ENCODE measurements at places on chromosomes 12 and 14.

- no peak for DNase-seq
These were observed 479 bp downstream of the GPR135 start for GRCh38 chr14:59464486-59465315.

- no peak for DNase-seq
These were observed 61.2 kb downstream of the STXBP6 start for GRCh38 chr14:24988760-24989159.

DNA sequence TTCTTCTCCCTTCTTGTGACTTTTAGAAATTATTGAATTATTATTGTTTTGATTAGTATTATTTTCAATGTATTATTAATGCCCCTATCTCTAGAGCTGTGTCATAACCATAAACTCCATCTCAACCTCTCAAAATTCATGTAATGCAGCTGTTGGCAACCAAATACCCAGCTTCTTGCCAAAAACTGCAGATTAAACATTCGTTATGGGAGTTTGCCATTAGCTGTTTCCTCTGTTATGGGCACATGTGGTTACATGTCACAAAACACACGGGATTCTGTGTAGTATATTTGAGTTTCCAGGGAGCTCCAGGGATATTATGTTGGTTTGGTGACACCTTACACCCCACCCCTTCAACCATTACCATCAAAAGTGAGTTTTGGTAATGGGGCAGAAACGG is 2.8 kb upstream of the ALX1 start:
- no peak for DNase-seq

DNA sequence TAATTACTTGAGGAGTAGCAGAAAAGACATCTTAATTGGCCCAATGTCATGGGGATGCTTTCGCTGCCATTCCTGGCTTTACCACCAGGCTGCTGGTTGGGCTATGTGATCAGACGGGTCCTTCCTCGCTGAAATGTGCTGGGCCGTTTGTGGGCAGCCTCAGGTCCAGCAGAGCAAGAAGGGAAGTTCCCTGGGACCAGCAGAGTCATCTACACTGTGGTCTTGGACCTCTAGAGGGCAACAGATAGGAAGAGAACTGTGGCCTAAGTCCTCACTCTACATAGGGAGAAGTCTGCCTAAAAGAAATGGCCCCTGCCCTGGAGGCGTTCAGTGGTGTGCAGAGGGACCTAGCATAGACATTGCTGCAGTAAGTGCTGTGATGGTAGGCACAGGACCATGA is 10.9 kb downstream of the EVL start:
- DNase-seq = no peak

DNA sequence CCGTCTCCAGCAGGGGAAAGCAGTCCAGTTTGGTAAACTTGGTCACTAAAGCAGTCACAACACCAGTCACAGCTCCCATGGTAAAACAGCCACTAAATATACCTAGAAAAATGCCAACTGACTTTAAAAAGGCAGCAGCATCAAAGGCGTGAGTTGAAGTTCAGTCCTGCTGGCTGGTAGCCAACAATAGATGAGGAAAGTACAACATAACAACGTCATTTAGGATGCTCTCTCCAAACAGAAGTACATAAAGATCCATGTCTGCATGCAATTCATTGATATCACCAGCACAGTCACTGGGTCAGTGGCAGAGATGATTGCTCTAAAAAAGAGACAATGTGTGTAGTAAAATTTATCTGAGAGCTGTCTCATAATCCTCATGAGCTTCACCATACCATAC is 59.3 kb upstream of the TMPO start:
- no peak for DNase-seq

DNA sequence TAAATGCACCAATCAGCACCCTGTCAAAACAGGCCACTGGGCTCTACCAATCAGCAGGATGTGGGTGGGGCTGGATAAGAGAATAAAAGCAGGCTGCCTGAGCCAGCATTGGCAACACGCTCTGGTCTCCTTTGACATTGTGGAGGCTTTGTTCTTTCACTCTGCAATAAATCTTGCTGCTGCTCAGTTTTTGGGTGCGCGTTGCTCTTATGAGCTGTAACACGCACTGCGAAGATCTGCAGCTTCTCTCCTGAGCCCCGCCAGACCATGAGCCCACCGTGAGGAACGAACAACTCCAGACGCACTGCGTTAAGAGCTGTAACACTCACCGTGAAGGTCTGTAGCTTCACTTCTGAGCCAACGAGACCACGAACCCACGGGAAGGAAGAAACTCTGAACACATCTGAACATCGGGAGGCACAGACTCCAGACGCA is 8.4 kb upstream of the PIANP start:
- DNase-seq = no peak

DNA sequence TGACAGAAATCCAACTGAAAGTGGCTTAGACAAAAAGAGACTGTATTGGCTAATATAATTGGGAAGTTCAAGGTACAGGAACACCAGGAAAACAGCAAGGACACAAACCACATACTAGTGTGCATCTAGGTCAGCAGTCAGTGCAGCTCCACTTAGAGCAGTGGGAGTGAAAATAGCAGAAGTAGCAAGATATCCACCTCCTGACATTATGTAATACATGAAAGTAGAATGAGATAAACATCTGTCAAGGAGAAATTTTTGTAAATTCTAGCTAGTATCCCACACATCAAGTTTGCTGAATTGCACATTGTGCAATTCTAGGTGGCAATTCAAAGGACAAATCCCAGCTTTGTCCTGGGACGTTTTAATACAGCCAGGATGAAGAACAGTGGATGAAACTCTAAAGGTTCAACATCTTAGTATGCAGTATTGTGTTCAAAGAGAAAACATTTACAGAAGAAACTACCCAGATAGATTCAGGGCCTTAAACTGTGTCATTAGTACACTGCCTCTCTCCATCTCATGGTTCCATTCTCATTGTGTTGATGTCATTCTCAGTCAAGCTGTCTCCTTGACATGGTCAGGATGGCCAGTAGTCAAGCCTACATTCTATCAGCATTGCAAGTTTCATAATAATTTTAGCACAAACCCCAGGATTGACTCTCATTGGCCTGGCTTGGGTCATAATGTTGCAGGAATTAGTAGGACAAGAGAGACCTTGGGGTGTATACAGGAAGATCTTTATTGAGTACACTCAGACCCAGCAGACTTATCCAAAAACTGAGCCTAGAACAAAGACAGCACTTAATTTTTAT is 56.8 kb downstream of the SDR9C7 start:
- no peak for DNase-seq

DNA sequence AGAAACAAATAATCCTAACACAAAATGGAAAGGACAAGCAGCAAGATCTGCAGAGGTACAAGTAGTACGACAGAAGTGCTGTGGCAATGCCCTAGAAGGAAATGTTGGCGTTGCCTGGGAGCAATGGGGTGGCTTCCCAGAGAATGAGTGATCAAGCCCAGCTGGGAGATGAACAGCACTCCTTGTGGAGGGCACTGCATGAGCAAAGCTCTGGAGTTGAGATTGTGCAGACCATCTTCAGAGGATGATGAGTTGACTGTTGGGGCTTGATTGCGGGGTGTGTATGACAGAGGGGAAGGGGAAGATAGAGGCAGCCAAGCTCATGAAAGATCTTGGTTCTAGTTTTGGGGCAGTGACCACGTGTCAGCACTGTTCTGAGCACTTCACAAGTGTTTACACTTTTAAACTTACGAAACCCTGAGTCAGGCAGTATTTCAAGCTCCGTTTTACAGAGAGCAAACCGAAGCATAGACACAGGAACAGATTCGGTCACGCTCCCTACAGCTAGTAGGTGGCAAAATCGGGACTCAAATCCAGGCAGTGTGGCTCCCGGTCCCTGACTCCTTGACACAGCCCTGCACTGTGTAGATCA is 127.2 kb upstream of the LHX5 start:
- DNase-seq = no peak

GRCh38 chr14:92897922-92898565 is 24.9 kb upstream of the CHGA start:
- DNase-seq = no peak

Data from stimulated activated CD8-positive, alpha-beta memory T cell treated with anti-CD3 and anti-CD28 coated beads, Interleukin-7, amount 100 ng/mL, for 24 hours (primary cell).